Esophagus squamous epithelium (tissue), 5 donors: ENCODE measurements at places on chromosomes 5 and 9. TPM values are rescaled to one million over a fixed set of nuclear protein-coding genes. Genes with fewer than 3 reads are reported as not detected.

The FAM163B gene
- total RNA-seq = not detected

DNA sequence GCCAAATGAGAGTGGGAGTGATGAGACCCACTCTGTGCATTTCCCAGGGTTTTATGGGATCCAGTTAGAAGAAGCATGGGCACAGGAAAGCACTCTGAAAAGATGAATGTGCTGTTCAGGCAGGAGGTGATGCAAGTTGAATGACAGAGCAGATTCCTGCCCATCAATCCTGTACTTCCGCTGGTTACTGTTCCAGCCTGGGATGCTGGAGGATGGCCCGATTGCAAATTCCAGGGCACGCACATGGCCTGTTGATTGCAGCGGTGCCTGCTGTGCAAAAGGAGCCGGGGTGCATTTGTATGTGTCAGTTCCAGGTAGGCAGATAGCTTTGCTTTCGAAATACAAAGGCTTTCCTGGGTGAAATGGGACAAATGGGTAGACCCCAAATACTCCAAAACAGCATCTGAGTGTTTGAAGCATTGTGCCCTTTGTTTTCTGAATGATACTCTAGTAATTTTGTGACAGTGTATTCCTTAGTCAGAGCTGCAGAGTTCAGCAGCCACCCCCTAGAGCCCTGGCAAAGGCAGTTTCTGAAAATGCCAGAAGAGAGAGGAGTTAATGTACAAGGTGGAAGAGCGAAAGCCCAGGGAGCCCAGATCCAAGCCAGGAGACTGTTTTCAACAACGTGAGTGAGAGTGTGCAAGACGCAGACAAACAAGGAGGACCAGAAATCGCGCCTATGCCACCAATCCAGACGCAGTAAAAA lies 454.2 kb upstream of the CLINT1 start:
- no peak for DNase-seq
- H3K27ac ChIP-seq = no peak overlapping the region
- H3K27me3 ChIP-seq = no peaks in the 10 kb centered on the region
- H3K36me3 ChIP-seq = no peaks in the 10 kb centered on the region
- H3K4me1 ChIP-seq = no peaks in the 10 kb centered on the region

The ZNF879 gene
- total RNA-seq = 2.3 TPM

- no peak overlapping the region for H3K27ac ChIP-seq
- no peaks in the 10 kb centered on the region for H3K36me3 ChIP-seq
- no peaks in the 10 kb centered on the region for H3K27me3 ChIP-seq
- no peak for DNase-seq
- H3K4me3 ChIP-seq = no peak overlapping the region
- no peaks in the 10 kb centered on the region for H3K4me1 ChIP-seq
Measured at GRCh38 chr5:133230823-133231578, 179.2 kb downstream of the HSPA4 start.

DNA sequence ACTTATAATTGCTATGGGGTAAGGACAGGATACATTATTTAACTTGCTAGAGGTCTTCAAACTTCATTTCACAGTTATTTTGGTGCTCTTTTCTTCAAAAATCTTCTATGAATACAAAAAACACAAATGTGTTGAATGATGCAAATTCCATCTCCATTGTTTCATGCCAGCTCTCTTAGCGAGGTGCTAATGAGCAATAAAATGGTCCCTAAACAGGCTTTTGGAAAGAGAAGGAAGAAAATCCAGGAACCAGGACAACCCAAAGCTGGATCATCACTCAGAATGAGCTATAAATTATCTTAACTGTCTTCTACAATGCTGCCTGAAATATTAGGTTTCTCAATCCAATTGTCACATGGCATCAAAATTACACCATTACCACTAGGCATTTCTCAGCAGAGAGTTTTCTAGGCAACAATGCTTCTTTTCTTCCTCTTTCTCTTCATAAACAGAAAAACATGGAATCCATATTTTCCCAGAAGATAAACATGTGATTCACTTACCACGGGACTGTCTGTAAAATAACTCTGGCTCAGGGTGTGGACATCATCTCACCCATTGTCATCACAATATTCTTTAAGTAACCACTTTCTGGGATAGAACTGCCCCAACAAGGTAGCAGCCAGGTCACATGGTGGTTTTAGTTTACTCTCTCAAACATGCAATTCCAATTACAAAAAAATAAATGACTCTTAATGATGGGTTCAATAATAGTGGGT lies 249.4 kb downstream of the NPR3 start:
- no peak overlapping the region for H3K27ac ChIP-seq
- H3K27me3 ChIP-seq = no peaks in the 10 kb centered on the region
- H3K4me3 ChIP-seq = no peak overlapping the region
- no peak for DNase-seq
- H3K4me1 ChIP-seq = no peaks in the 10 kb centered on the region

The CDC20B gene
- total RNA-seq = not detected

DNA sequence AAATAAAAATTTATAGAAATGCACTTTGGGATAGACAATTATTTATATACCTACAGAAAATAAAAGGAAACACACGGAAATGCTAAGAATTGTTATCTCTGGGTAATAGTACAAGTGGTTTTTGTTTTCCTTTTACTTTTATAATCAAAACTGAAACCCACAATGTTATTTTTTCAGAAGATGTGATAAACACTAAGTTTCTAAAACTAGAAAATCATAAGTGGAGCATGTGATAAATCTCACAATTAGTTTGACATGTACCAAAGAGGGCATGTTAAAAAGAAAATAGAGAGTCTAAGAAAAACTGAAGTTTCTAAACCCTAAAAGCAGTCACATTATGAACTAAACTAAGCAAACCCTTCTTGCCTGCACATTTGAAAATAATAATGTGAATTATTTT lies 61.1 kb downstream of the OXCT1 start:
- no peak overlapping the region for H3K27ac ChIP-seq
- H3K4me3 ChIP-seq = no peak overlapping the region
- DNase-seq = no peak

DNA sequence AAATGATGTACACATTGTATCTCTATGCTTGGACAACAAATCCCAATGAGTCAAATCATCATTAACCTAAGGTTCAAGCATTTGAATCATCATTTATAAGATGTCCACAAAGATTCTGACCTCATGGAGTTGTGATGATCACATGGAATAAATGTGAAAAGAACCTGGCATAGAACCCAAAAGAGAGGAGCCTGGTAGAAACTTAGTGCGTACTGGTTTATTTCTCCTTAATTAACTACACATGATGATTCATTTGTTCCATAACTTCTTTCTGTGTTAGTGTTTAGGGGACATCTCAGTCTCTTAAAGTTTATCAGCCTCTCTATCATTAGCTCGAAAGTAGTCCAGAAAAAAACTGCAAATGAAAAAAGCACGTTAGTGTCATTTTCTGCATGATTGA lies 411.6 kb downstream of the BRINP1 start:
- H3K36me3 ChIP-seq = no peaks in the 10 kb centered on the region
- no peak overlapping the region for H3K27ac ChIP-seq
- no peak overlapping the region for H3K4me3 ChIP-seq
- no peak for DNase-seq
- no peaks in the 10 kb centered on the region for H3K4me1 ChIP-seq

- DNase-seq = no peak
- no peaks in the 10 kb centered on the region for H3K4me1 ChIP-seq
- no peak overlapping the region for H3K4me3 ChIP-seq
- H3K36me3 ChIP-seq = no peaks in the 10 kb centered on the region
Measured at GRCh38 chr5:54959673-54960418, 25.5 kb downstream of the ESM1 start.

The PTGR1 gene
- total RNA-seq = 176 TPM

DNA sequence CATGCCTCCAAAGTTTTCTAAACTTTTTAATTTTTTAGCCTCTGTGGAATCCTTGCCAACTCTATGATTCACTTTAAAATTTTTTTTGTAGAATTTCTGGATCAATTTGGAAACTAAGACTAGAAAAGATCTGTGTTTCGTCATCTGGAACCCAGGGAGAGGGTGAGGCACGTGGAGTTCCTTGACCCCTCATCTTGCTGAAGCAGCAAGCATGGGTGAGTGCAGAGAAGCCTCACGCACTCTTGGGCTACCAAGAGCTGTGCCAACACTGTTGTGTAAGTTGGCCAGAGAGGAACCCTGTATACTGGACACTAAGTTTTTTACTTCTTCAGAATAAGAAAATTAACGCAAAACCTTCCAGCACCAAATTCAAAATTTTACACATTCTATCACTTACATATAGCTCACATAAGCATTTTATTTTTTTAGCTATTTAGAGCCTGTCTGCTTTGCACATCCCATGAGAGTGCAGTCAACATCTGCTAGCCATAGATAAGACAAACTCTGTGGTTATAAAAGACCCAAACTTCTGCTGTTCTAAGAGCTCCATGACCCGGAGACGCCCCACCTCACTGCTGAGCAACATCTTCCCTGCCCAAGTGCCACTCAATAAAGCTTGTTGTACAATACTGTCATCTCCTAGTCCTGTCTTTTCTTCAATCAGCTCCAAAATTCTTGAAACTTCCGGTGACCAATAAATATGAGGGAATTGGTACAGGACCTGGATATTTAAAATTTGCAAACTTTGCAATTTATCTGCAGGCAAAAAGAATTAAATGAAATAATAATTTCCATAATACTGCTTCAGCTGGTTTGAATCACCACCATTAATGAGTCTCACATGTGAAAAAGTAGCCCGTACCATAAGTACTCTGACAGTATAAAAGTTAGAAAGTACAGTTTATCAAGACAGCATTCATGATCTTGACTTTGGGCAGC lies 69.7 kb upstream of the ADCY2 start:
- H3K27ac ChIP-seq = no peak overlapping the region
- no peaks in the 10 kb centered on the region for H3K27me3 ChIP-seq
- H3K36me3 ChIP-seq = no peaks in the 10 kb centered on the region
- no peak overlapping the region for H3K4me3 ChIP-seq
- no peaks in the 10 kb centered on the region for H3K4me1 ChIP-seq

DNA sequence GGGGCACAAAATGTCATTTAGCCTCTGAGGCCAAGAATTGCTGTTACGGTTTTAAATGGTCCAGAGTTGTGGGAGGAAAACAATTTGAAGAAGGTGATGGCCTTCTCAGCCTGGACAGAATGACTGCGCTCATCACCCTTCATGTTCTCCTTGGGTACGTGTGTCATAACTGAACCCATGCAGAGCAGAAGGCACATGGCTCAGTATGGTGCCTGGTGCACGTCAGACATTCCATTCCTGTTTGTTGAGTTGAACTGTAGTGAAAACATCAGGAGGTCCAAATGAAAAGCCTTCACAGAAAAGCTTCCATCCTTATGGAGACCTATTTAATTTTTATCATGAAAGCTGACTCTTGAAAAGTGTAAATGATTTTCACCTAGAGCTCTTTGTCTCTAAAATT lies 133.2 kb downstream of the CFAP90 start:
- no peak for DNase-seq
- no peaks in the 10 kb centered on the region for H3K4me1 ChIP-seq
- no peaks in the 10 kb centered on the region for H3K27me3 ChIP-seq
- no peak overlapping the region for H3K4me3 ChIP-seq

The EEIG1 gene
- total RNA-seq = 21.9 TPM

- H3K27me3 ChIP-seq = no peaks in the 10 kb centered on the region
- no peaks in the 10 kb centered on the region for H3K36me3 ChIP-seq
- H3K4me3 ChIP-seq = no peak overlapping the region
- H3K4me1 ChIP-seq = no peaks in the 10 kb centered on the region
Measured at GRCh38 chr9:110451726-110452125, 114.1 kb upstream of the TXNDC8 start.

DNA sequence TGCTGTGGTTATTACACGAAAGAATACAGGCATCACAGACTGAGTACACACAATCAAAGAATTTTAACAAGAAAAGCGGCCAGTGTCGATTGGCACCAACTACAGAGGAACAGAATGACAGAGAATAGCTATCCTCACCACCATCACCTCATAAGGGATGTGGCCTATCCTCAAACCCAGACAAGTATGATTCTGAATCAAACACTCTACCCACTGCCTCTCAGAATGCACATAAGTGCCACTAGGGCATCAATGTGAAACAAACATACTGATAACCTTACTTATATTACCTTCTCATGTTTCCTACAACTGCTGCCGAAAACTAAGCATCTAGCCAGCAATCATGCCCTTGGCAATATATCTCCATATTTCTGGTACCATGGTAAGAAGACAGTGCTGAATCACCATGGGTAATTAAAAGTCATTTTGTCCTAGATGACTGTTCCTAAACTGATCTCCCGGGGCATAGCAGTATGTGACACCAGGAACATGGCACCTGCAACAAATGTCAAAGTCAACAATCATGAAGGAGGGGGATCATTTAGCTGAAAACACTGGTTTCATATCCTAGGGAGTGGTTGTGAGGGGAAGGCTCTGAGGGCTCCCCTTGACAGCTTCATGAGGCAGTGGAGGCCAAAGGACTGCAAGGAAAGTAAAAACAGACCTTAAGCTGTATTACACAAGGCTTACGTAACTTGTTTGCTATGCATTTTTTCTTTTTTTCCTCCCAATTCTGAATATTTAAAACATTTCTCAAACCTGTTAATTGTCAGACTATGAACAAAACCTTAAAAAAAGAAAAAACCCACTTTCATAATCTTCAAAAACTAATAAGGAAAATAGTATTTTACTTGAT lies 88.3 kb downstream of the LHFPL2 start:
- H3K27me3 ChIP-seq = no peaks in the 10 kb centered on the region
- H3K4me3 ChIP-seq = no peak overlapping the region
- no peaks in the 10 kb centered on the region for H3K4me1 ChIP-seq
- no peaks in the 10 kb centered on the region for H3K36me3 ChIP-seq
- no peak for DNase-seq

- peak overlapping the region; percentile 9 for H3K27ac ChIP-seq
- DNase-seq = no peak
- H3K4me3 ChIP-seq = no peak overlapping the region
Measured at GRCh38 chr9:98879963-98880310, 63.8 kb upstream of the COL15A1 start.

The SLC36A2 gene
- not detected for total RNA-seq

DNA sequence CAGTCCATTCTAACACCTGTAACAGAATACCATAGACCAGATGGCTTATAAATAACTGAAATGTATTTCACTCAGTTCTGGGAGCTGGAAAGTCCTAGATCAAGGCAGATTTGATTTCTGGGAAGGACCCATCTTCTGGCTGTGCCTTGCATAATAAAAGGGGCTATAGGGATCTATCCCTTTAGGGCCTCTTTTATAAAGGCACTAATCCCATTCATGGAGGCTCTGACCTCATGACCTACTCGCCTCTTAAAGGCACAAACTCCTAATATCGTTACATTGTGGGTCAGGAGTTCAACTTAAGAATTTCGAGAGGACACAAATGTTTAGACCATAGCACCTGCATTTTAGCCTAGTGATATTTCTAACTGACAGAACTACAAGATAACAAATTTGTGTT lies 619.0 kb downstream of the CDH18 start:
- H3K27ac ChIP-seq = no peak overlapping the region
- H3K27me3 ChIP-seq = no peaks in the 10 kb centered on the region
- DNase-seq = no peak
- H3K36me3 ChIP-seq = no peaks in the 10 kb centered on the region
- no peak overlapping the region for H3K4me3 ChIP-seq
